ENCODE measurements at places on chromosomes 5 and 9.

DNA sequence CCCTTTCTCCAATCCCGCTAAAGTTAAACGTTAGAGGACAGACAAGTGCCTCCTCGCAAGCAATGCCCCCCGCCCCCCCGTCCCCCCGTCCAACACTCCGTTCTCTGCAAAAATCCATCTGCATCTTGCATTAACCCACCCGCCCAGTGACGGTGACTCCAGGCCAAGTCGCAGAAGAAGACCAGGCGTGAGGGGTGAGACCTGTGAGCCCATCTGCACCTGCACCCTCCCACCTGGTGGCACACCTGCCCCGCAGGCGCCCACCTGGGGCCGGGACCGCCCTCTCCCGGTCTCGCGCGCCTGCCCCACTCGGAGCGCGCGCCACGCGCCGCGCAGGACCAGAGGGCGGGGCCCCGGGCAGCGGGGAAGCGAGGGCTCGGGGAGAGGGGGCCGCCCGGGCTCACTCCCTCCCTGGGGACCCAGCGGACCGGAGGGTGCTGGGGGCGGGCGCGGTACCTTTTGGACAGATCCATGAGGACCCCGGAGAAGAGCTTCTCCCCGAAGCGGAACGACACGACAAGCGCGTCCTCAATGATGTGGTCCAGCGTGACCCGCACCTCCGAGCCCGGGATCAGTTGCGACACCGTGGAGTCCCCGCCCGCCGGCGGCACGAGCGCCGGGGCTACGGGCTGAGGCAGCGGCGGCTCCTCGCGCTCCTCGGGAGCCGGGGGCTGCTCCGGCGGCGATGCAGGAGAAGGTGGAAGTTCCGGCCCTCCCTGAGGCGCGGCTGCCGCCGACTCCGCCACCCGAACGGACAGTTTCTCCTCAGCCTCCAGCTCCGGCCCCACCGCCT is 705 bp downstream of the PWWP2A start:
- DNase-seq, result peak; percentile 73

- no peak for DNase-seq
Measured at GRCh38 chr5:112703866-112704820, 33.5 kb upstream of the APC start.

DNA sequence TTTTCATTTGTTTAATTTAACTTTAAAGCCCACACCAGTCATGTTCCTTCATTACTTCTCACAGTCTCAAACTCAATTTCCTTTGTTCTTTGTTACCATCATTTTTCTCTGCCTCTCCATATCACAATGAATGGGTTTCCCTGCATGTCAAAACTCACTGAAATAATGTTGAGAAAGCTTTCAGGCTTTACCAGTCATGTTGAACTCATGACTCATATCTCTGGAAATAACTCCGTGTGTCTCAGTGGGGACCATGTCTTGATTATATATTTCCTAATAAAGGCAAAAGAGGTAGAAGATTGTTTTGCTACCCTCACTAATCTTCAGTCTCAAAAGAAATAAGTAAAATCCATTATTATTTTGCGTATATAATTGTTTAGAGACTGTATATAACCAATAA is 231.2 kb downstream of the CHSY3 start:
- DNase-seq, result no peak

GRCh38 chr9:17068671-17069070 is 66.2 kb upstream of the CNTLN start:
- no peak for DNase-seq

GRCh38 chr5:103894882-103895281 is 332.3 kb upstream of the NUDT12 start:
- no peak for DNase-seq

Data from left forelimb (tissue), 1 donor.